Fibroblast of lung (primary cell): ENCODE measurements at places on chromosomes 11 and 22. TPM values are rescaled to one million over a fixed set of nuclear protein-coding genes. Genes with fewer than 3 reads are reported as not detected.
A peak's percentile ranks its signal among the peaks of the same experiment; 100 is the strongest.

DNA sequence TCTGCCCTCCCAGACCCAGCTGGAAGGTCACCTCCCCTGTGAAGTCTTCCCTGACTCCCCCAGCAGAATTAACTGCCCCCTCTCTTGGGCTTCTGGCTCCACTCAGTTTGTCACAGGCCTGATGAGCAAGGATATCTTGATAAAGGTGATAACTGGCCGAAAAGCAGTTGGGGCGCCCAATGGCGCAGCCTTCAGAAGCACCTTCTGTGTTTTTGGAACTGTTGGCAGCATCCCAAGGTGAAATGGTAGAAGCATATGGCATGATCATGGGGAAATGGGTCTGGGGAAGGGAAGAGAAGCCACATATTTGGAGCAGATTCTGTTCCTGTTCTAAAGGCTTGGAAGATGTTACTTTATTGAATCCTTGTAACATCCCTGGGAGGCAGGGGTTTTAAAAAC is 2.8 kb upstream of the TAB1 start:
- H3K4me3 ChIP-seq, result no peak overlapping the region
- no peaks in the 10 kb centered on the region for H3K27me3 ChIP-seq
- H3K36me3 ChIP-seq, result no peaks in the 10 kb centered on the region
- peaks cover 3% of the 10 kb centered on the region for H3K4me1 ChIP-seq

The TUBA8 gene
- total RNA-seq, result 0.51 and 0.83 TPM in 2 replicates

GRCh38 chr11:132894606-132895005 is 637.7 kb downstream of the OPCML start:
- H3K4me3 ChIP-seq, result no peak overlapping the region
- H3K27me3 ChIP-seq, result no peaks in the 10 kb centered on the region
- H3K4me1 ChIP-seq, result no peaks in the 10 kb centered on the region
- no peaks in the 10 kb centered on the region for H3K36me3 ChIP-seq
- DNase-seq, result no peak
- H3K27ac ChIP-seq, result no peak overlapping the region

- DNase-seq, result peak; percentile 84
- H3K27ac ChIP-seq, result no peak overlapping the region
- H3K4me1 ChIP-seq, result peaks cover 29% of the 10 kb centered on the region
- no peak overlapping the region for H3K4me3 ChIP-seq
- no peaks in the 10 kb centered on the region for H3K27me3 ChIP-seq
Measured at GRCh38 chr11:19437760-19438159, 197.0 kb upstream of the E2F8 start.

The OR8A1 gene
- total RNA-seq, result not detected in 2 replicates

The SLC22A25 gene
- not detected in 2 replicates for total RNA-seq

DNA sequence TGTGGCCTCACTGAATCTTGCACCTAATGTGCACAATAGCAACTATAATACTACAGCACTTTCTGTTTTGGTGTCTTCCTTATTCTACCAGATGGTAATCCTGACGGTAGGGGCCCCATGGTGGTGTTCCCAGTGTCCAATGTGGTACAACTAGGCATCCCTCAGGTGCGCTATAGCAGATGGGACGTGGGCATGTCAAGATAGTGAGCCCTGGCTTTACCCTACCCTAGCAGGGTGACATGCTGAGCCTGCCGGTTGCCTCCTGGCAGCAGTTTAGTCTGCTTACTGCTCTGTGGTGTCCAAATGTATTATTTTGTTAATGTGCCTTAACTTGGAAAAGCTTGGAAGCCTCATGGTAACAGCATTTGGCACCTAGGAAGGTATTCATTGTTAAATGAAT is 19.2 kb downstream of the ACO2 start:
- H3K27ac ChIP-seq, result no peak overlapping the region
- no peaks in the 10 kb centered on the region for H3K36me3 ChIP-seq
- H3K4me1 ChIP-seq, result peaks cover 6% of the 10 kb centered on the region
- H3K4me3 ChIP-seq, result no peak overlapping the region

GRCh38 chr11:8650401-8650990 is 32.0 kb downstream of the TRIM66 start:
- H3K27ac ChIP-seq, result no peak overlapping the region
- no peak overlapping the region for H3K4me3 ChIP-seq
- DNase-seq, result peak; percentile 12
- no peaks in the 10 kb centered on the region for H3K36me3 ChIP-seq
- peaks cover 18% of the 10 kb centered on the region for H3K4me1 ChIP-seq
- no peaks in the 10 kb centered on the region for H3K27me3 ChIP-seq

DNA sequence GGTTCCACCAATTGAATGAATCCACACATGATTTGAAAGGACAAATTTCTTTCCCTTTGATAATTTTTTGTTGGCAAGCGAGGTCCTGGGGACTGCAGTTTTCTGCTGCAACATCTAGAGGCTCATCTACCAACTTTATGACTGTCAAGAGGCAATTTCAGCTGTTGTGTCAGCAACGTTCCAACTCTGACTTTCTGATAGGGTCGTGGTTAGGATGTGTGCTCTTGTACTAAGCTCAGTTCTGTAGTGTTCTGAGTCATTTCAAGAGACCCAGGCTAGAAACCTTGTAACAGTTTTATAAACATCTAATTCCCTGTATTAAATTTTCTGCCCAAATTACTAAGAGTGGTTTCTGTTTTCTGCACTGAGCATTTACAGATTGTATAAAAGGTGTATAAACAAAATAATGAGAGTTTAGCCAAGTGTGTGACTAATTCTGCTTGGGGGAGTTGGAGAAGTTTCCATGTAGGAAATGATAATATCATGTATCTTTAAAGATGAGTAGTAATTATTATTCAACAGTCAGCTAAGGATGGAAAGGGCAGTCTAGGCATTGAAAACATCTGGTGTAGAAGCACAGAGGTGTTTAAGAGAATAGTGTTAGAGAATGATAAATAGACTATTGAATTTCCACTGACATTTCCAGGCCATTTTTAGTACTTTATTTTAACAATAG is 72.2 kb downstream of the RBMXL2 start:
- no peak overlapping the region for H3K4me3 ChIP-seq
- DNase-seq, result no peak
- H3K4me1 ChIP-seq, result no peaks in the 10 kb centered on the region
- H3K27ac ChIP-seq, result no peak overlapping the region

DNA sequence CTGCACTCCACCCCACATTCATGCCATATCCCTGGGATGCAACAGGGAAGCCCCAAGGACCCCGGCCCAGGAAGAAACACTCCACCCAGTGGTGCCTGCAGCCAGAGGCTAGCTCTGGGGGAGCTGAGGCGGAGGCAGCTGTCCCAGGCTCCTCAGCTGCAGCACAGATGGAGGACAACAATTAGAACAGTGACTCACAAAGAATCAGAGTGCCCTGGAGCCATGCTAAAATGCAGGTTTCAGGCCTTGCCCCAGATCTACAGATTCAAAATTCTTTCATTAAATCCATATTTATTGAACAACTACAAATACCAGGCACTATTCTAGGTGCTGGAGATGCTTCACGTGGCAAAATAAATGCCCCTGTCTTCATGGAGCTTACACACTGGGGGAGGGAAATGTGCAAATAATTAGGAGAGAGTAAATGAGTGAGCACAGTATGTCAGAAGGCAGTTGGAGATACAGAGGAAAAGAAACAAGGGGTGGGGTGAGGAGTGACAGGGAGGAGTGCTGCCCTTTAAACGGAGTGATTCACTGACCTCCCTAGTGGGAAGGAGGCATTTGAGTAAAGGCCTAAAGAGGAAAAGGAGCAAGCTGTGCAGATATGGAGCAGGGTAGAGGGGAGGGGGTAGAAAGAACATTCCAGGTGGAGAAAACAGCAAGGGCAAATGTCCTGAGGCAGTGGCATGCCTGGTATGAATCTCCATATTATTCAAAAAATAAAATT is 73.3 kb upstream of the CSNK2A3 start:
- no peak for DNase-seq
- H3K36me3 ChIP-seq, result no peaks in the 10 kb centered on the region
- H3K27me3 ChIP-seq, result no peaks in the 10 kb centered on the region

DNA sequence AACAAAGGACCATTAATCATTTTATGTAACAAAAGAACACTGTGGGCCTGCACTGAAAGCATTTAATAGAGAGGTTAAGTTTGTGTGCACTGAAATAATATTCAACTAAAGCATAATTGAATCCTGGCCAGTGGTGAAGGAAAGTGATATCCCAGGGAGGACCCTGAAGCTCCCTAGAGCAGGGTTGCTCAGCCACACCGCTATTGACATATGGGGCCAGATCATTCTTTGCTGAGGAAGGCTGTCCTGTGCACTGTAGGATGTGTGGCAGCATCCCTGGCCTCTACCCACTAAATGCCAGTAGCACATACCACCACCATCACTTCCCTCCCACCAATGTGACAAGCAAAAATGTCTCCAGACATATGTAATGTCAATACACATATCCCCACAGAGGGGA is 166.1 kb upstream of the MTNR1B start:
- H3K4me1 ChIP-seq, result no peaks in the 10 kb centered on the region
- no peaks in the 10 kb centered on the region for H3K36me3 ChIP-seq
- no peak for DNase-seq

GRCh38 chr11:36452236-36452940 is 57.7 kb downstream of the TRAF6 start:
- no peaks in the 10 kb centered on the region for H3K27me3 ChIP-seq
- peaks cover 19% of the 10 kb centered on the region for H3K4me1 ChIP-seq
- peak; percentile 77 for DNase-seq
- H3K36me3 ChIP-seq, result no peaks in the 10 kb centered on the region
- no peak overlapping the region for H3K27ac ChIP-seq
- no peak overlapping the region for H3K4me3 ChIP-seq

The BRD1 gene
- total RNA-seq, result 23.9 and 26.6 TPM in 2 replicates

- no peaks in the 10 kb centered on the region for H3K36me3 ChIP-seq
- no peaks in the 10 kb centered on the region for H3K27me3 ChIP-seq
- H3K4me3 ChIP-seq, result no peak overlapping the region
- peak; percentile 43 for DNase-seq
Measured at GRCh38 chr11:48036011-48036410, 55.7 kb downstream of the PTPRJ start.

The PRR33 gene
- total RNA-seq, result not detected in 2 replicates

GRCh38 chr11:70317581-70318305 is 47.3 kb downstream of the PPFIA1 start:
- H3K4me1 ChIP-seq, result no peaks in the 10 kb centered on the region
- H3K4me3 ChIP-seq, result no peak overlapping the region
- H3K36me3 ChIP-seq, result peaks cover 3% of the 10 kb centered on the region
- no peak overlapping the region for H3K27ac ChIP-seq

The LDHAL6A gene
- not detected in 2 replicates for total RNA-seq

The ROBO4 gene
- 0.26 and 0.66 TPM in 2 replicates for total RNA-seq

- no peaks in the 10 kb centered on the region for H3K36me3 ChIP-seq
- H3K27ac ChIP-seq, result no peak overlapping the region
- H3K4me1 ChIP-seq, result no peaks in the 10 kb centered on the region
- no peak for DNase-seq
- no peak overlapping the region for H3K4me3 ChIP-seq
Measured at GRCh38 chr22:30998329-30998728, 29.3 kb downstream of the TUG1 start.

The CCDC73 gene
- under 0.01 TPM in 2 replicates for total RNA-seq

DNA sequence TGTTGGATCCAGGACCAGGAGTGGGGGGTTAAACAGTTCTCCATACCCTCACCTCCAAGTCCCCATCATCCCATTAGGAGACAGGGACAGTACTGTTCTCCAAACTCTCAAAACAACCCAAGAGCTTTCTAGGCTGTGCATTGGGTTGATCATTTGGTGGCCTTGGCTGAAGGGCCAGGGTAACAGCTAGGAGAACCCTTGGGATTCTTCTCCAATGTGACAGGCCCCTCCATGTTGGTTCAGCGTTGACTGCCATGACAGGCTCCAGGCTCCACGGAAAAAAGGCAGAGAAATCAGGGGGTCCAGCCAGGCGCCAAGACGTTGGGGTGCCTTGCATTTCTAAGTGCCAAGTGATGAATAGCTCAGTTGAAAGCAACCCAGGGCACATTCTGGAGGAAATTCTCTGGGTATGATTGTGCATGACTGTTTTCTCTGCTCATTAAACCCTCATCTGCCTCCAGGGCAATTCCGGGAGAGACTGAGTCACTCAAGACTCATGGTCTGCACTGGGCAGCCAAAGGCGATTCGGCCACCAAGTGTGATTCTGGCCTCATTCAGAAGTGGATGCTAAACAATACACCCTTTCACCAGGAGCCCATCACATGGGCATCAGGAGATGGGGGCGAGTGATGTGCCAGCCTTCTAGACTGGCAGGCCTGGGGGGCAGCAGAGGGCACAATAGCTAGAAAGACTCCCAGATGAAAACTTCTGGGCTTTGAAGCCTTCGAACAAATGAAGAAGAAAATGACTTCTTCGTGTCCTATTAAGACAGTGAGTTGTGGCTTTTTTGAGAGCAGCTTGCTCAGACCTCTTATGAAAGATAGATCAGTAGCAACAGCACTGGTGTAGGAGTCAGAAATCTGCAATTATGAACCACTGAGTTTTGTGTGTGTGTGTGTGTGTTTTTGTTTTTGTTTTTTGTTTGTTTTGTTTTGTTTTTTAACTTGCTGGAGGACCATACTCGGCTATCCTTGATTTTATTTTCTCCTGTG is 27.7 kb downstream of the CD44 start:
- peak overlapping the region; percentile 87 for H3K27ac ChIP-seq
- peaks cover 61% of the 10 kb centered on the region for H3K4me1 ChIP-seq
- H3K27me3 ChIP-seq, result no peaks in the 10 kb centered on the region
- DNase-seq, result peak; percentile 51
- H3K4me3 ChIP-seq, result no peak overlapping the region
- H3K36me3 ChIP-seq, result peaks cover 4% of the 10 kb centered on the region

GRCh38 chr11:119608201-119608600 is 120.8 kb downstream of the NECTIN1 start:
- H3K36me3 ChIP-seq, result no peaks in the 10 kb centered on the region
- no peak for DNase-seq
- no peak overlapping the region for H3K27ac ChIP-seq

The IGLL1 gene
- total RNA-seq, result not detected in 2 replicates

GRCh38 chr11:73649206-73649605 is 2.8 kb downstream of the PLEKHB1 start:
- no peak overlapping the region for H3K27ac ChIP-seq
- H3K4me3 ChIP-seq, result no peak overlapping the region
- no peak for DNase-seq
- no peaks in the 10 kb centered on the region for H3K36me3 ChIP-seq

The RNF215 gene
- 20.3 and 30.2 TPM in 2 replicates for total RNA-seq

DNA sequence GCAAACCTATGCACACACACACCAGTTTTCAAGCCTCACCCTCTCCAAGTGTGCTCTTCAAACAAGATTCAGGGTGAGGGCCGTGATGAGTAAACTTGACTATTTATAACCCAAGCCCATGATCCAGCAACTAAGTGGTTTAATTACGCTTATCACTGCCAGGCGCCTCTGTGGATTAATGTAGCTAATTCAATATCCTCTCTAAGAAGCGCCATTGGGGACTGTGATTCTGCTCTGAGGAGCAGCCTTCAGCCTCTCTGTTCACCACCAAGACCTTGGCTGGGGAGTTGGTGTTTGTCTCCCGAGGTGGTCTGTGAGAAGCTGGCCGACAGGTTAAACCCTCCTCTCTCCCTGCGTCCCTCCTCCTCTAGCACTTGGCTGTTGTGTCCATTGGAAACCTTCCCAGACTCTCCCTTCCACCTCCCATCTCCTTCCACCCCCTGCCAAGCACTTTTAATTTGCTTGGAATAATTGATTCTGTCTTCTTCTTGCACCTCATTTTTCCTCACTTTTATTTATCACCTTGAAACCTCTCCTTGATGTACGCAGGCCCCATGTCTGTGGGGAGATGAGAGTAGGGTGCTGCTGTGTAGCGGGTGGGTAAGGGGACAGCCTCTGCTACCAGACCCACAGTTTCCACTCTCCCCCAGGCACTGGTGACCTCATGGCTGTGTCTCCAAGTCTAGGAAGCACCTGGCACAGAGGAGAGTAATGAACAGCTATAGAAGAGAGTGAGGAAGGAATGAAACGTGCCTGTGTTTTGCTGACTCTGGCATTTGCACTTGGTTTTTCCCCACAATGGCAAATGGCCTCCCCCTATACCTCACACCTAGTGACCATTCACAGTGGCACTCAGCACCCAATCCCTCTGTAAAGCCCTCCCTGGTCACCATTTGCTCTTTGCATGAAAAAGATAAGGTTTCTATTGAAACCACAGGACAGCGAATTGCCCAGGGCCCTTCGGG is 236.6 kb downstream of the GRIK4 start:
- H3K36me3 ChIP-seq, result no peaks in the 10 kb centered on the region
- no peaks in the 10 kb centered on the region for H3K4me1 ChIP-seq
- H3K4me3 ChIP-seq, result no peak overlapping the region
- no peak overlapping the region for H3K27ac ChIP-seq
- DNase-seq, result no peak
